Iris pigment epithelial cell (primary cell): ENCODE measurements at places on chromosomes 7 and 10.

- no peak for DNase-seq
Observed at GRCh38 chr7:14201353-14201752, 211.9 kb upstream of the ETV1 start.

GRCh38 chr10:61628875-61629513 is 33.7 kb upstream of the CABCOCO1 start:
- peak; percentile 98 for DNase-seq

DNA sequence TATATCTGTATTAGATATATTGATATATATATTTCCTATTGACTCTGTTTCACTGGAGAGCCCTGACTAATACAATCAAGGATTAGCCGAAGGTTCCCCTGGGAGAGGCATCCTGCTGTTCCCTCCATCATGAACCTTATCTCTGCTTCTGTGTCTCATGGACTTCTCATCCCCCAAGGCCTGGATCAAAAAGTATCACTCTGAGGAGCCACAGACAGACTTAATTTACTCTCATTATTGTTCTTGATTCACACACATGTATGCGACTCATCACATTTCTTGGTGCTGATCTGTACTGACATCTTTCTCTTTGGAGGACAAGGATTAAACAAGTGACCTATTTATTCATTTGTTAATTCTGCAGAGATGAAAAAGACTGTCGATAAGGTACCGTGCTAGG is 550.2 kb downstream of the KCNMA1 start:
- peak; percentile 22 for DNase-seq

GRCh38 chr7:2108501-2109250 is 124.1 kb downstream of the MAD1L1 start:
- DNase-seq, result no peak

DNA sequence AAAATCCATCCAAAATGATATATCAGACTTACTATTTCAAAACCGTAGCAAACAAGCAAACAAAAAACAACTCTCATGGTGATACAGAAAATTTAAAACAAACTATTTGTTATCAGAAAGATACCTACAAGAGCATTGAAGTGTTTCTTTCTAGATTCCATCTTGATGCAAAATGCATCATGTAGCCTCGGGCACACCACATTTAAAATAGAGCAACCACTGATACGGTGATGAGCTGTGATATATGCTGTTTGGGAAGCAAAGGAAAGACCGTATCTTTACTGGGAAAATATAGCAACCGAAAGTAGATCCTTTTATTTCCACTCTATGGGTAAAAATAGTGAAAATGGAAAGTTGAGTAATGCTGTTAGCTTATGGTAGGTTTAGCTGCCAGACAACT is 892.0 kb downstream of the GATA3 start:
- DNase-seq, result no peak

- DNase-seq, result no peak
Observed at GRCh38 chr10:8054244-8054493, 319 bp upstream of the GATA3 start.

DNA sequence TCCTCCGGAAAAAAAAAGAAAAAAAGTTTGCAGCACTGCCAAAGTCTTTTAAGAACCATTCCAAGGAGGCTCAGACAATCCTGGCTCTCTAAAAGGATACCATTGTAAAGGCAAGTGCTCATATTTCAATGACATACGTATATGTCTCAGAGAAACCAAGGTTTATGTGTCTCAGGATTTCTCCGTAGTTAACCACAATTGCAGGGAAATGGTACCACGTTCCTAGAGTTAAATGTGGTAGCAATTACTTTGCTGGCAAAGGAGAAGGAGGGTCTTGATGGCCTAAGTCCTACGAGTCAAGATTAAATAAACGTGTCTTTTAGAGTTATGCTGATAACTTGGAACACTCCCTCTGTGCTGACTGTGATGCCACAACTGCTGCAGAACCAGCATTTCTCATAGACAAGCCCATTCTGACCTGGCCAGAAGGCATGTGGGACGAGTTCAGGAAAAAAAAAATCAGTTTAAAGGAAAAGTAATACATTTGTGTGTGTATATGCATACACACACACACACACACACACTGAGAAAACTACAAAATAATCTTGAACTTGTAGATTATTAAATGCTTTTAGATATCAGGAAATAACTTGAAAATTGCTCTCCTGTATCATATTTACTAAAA is 245.9 kb downstream of the FGFR2 start:
- no peak for DNase-seq

DNA sequence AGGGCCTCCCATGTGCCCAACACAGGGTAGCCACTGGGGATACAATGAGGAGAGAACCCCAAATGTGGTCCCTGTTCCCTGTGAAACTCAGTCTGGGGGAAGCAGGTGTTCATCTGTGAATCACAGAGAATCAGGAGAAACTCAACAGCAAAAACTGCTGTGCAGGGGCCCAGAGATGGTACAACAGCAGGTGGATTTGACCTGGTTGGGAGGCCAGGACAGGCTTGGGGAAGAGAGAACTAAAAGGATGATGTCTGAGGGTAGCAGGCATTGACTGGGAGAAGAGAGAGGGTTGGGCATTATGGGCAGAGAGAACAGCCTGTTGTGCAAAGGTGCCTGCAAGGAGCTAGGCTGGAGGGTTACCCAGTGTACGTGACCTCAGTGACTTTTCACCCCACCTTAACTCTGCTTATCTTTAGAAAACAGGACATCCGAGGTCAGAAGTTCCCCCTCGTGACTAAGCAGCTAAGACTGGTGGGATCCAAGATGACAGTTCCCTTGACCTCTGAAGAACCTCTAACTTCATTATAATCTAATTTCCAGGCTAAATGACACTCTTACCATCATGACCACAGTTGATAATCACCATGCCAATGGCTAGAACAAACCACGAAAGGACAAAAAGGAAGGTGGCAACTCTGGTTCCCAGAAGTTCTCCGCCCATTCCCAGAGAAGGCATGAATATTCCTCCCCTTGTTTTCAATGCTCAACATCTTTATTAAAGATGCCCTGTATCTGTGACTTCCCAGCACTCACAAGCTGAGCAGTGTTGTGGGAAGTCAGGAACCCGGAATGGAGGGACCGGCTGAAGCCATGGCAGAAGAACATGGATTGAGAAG is 5.1 kb upstream of the ADAMTS14 start:
- no peak for DNase-seq

- peak; percentile 34 for DNase-seq
Observed at GRCh38 chr10:51010977-51011376, 63.3 kb upstream of the PRKG1 start.

DNA sequence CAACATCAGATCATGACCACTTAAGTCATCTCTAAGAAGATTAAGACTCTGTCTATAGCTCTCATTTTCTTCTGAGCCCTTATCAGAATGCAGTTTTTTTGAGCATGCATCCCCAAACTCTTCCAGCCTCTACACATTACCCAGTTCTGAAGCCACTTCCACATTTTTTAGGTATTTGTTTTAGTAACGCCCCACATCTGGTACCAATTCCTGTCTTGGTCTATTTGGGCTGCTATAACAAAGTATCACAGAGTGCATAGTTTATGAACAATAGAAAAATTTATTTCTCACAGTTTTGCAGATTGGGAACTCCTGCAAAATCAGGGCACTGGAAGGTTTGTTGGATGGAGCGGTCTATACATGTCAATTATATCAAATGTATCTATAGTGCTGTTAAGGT is 107.7 kb upstream of the KCND2 start:
- no peak for DNase-seq

GRCh38 chr10:21214329-21214728 is 311.2 kb downstream of the SKIDA1 start:
- DNase-seq, result no peak

DNA sequence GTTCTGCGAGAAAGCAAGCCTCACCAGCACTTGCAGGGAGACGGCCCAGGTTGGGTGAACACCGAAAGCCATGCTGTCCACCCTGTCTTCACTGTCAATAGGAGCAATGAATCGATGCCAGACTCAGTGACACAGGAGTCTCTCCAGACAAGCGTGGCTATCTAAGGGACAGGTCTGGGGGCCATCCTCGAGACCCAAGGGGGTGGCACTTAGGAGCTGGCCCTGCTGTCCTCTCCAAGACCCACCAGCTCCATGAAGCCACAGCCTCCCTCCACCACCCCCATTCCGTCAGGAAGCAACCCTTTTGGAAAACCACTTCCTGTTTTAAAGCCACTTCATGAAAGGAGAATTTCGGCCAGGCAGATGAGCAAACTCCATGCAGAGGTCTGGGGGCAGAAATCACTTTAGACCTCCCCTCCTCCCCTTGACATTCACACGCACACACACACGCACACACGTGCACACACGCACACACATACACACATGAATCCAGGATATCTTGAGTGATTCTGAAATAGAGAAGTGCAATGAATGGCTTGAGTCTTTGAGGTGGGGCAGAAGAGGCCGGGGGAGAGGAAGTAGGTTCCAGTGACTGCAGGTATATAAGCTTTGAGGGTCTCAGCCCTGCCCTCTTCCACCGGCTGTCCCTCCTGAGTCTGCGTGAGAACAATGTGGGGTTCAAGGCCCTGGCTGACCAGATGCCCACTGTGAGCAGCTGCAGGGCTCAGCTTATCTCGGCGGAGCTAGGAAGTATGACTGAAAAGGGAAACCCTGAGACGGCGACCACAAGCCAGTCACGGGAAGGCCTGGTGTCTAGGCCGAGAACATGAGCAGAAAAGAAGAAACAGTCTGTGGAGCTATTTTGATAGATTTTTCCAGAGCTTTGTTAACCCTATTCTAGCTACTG is 25.0 kb downstream of the RGS10 start:
- peak; percentile 71 for DNase-seq

DNA sequence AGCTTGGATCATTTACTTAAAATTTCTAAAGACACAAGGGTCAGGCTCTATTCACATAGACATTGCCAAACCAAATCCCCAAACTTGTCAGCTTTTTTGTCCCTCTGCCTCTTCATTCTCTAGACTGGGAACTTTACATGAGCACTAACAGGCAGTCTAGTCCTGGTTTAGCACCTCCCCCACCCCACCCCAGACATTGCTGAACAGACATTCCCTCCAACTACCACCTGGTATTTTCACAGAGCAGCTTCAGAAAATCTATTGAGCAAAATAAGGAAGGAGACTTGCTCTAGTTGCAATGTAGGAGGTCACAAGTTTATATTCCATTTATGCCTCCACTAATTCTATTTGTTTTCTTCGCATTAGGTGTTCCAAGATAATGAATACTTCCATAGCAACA is 56.8 kb upstream of the AASS start:
- no peak for DNase-seq

GRCh38 chr7:46558482-46559193 is 637.6 kb upstream of the IGFBP3 start:
- DNase-seq, result peak; percentile 70

DNA sequence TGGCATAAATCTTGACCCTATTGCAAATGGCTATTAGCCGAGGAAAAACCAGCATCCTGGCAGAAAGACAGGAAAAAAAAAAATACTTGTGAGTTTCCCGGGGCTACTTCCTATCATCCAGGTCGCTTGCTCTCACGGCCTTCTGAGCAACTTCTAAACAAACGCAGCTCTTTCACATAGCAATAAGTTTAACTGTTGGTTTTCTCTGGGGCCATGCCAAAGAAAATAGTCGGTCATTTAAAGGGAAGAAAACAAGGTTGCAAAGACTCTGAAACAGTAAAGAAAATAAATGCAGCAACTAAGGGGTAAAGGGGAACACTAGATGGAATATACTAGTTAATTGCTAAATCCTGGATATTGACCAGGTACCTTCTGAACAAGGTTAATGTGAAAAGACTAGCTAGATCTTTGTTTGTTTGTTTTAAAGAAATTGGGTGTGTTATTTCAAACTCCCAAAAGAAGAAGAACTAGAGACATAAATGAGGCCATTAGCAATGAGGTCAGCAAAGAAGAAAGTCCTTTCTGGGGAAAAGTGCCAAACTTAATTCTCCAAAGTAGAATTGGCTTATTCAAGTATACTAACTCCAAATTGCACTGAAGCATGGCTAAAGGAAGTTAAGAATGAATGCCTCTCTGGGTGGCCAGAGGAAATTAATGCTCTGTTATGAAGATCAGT is 54.2 kb downstream of the SLC39A12 start:
- DNase-seq, result peak; percentile 92
